Nucleus accumbens (tissue), 56 donors: ENCODE measurements at places on chromosomes 7 and 10.

GRCh38 chr7:108805808-108806397 is 236.2 kb downstream of the DNAJB9 start:
- DNase-seq, result no peak

- no peak for DNase-seq
These were observed 293.6 kb downstream of the CSTF2T start for GRCh38 chr10:51405580-51406351.

DNA sequence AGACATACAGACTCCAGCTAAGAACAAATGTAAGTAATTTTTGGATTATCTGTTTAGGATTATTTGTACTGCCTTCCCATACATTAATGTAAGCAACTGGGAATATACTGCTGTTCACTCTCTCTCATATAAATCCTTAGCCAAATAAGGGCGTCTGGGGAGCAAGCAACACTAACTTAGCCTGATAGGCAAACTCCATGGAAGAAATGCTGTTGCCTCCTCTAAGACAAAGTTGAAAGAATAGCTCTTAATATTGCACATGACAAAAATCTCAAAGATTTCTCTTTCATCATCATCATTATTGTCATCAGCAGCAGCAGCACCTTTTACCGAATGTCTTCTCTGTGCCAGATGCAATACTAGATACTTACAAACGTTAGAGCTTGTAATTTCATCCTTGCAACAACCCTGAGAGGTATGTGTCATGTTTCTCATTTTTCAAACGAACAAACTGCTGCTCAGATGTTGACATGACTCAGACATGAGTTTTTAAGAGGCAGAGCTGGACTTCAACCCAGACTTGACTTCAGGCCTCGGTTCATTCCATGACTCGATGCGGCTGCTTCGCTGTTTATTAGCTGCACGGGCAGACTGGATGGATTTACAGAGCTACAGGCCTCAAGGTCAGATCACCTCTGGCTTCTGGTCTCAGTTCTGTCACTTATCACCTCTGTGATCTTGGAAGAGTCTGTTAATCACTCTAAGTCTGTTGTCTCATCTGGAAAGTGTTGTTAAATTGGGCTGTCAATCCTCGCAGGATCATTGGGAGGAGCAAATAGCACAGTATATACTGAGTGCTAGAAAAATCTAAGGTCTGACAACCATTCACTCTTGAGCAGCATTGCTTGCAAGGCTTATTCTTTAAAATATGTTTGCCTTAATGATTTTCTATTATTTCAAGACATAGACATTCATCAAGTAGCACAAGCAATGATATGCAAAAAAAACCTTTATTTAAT is 126.3 kb upstream of the CELF2 start:
- no peak for DNase-seq

DNA sequence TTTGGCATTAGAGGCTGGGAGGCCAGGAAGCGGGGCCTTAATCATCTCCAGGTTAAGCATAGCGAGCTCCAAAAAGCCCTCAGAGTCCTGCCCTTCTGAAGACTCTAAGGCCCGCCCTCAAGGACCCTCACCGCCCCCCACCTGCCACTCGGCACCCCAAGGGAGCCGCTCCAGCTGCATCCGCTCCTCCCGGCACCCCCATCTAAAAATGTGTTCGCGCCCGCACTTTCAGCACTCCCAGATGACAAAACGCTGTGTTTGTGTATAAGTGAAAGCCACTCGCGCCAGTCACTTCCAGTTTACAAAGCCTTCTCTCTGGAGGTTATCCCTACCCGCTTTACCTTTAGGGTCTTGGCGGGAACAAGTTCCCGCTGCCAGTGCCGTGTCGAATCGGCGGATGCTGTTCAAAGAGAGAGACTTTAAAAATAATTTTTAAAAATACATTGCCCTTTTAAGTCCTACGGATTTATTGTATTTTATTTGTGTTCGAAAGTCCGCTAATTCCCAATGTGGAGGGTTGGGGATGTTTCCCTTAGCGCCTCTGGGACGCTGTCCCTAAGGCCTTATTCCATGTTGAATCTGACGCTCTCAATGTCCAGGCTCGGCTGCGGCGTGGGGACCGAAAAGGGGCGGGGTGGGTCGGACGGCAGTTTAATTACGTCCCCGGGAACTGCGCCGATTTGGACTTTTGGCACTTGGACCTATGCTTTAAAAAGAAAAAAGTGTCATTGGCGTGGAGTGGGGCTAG is at the start of the genes DCLRE1A and NHLRC2:
DCLRE1A (minus strand) TSS at position 70 of the 748 bp plus-strand sequence. CDS start 900 bp downstream, outside the sequence.
NHLRC2 (plus strand) TSS at position 649 of the 748 bp plus-strand sequence. CDS start 212 bp downstream, outside the sequence.
- peak; percentile 66 for DNase-seq

DNA sequence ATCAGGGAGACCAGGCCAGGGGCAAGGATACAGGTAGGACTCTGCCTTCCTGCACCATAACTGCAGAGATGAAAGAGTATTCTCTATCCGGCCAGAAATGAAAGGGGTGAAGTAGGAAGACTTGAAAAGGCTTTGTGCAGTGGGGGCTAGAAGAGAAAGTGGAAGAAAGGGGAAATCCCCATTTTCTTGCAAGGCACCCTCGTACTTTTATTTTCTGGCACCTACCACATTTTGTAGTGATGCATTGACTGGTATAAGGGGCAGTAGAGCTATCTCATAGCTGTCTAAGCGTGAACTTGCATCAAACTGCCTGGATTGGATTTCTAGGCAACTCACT is 752 bp upstream of the CAMK2G start:
- DNase-seq, result no peak

DNA sequence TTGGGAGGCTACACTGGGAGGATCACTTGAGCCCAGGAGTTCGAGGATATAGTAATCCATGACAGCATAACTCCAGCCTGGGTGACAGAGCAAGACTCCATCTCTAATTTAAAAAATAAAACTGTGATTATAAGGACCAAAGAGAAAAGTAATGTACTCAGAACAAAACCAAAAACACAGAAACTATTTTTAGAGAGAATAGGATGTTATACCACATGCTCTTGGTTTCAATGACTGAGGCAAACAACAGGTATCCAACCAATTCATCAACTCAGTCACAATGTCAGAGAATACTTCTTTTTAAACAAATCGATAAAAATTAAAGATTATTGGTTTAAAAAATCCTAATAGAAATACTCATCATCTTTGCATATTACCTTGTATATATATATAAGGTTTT is 186.7 kb downstream of the TPK1 start:
- DNase-seq, result no peak

- DNase-seq, result no peak
These were observed 16.7 kb downstream of the DLG5 start for GRCh38 chr10:77909749-77910375.

DNA sequence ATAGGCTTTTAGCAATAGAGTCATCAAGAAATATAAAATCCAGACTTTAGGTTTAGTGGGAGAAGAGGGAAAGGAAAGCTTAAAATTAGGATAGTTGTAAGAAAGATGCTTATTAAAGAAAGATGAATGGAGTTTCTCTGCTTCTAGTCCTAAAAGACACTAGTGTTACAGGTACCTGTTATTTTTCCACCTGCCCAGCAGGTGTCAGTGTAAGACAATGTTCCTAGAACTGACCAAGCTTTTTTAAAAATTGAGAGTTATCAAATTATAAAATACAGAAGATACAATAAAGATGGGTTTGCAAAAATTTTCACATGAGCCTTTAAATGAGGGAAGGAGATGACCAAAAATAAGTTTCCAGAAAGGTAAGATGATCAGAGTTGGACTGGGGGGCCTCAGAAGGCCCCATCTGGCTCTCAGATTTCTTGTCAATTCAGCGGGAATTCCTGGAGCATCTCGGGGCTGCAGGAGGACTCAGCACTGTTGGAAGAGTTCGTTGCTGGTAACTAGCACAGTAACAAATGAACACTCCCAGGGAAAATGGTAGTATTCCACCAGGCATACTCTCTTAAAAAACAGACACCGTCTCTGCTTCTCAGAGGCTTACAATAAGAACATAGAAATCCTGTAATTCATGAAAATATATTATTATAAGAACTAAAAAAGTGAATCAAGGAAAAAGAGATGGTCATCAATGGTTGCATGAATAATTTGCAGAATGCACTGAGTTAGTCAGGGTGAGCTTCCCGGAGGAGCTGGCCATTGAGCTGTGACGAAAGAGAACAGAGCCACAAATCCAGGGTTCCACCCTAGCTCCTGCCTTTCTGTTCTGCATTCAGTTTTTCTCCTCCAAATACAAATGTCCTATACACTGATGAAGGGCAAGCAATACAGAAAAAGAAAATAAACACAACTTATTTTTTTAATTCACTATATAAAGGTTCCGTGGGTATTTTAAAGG is 71.8 kb upstream of the PIK3CG start:
- DNase-seq, result no peak

GRCh38 chr10:28242555-28243204 is 60.2 kb downstream of the MPP7 start:
- DNase-seq, result no peak

DNA sequence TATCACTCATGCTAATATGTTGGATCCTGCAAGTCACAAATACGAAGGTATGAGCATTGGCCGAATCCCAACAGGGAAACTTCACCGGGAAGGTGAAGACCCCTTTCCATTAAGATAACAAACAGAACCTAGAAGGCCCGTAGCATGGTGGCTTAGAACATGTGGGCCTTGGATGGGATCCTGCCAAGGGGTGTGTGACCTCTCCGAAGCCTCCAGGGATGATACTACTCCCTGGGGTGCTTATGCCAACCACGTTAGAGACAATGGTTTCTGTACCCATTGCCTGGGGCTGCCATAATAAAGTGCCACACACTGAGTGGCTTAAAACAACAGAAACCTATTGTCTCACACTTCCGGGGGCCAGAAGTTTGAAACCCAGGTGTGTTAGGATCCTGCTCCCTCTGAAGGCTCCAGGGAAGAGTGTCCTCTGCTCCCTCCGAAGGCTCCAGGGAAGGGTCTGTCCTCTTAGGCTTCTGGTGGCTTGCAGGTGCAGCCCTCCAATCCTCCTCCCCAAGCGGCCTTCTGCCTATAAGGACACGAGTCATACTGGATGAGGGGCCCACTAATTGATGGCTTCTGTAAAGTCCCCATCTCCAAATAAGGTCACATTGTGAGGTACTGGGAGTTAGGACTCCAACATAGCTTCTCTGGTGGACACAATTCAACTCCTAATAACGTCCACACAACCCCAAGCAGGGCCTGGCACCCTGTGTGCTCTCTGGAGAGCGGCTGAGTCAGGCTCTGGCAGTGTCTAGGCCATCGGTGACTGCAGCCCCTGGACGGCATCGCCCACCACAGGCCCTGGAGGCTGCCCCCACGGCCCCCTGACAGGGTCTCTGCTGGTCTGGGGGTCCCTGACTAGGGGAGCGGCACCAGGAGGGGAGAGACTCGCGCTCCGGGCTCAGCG is 992 bp upstream of the MGMT start:
- no peak for DNase-seq

GRCh38 chr7:2399848-2400587 is 3.4 kb upstream of the CHST12 start:
- DNase-seq, result no peak

DNA sequence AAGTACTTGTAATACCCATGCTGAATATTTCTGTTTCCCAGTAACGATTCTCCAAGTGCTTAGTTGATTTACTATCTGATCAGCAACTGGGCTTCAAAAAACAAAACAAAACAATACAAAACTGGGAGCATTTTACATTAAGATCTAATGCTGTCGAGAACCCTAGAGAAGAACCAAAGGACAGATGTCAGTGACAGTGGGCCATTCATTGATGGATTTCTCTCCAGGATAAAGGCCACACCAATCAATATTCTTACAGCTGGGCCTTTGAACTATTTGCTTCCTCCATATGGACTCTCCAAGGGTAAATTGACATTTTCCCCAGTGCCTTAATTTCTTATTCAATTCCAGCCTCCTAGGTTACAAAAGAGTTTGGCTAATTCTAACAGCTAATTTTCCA is 217.5 kb downstream of the ADAM12 start:
- DNase-seq, result no peak

GRCh38 chr10:58178811-58179210 is 88.9 kb downstream of the IPMK start:
- no peak for DNase-seq

DNA sequence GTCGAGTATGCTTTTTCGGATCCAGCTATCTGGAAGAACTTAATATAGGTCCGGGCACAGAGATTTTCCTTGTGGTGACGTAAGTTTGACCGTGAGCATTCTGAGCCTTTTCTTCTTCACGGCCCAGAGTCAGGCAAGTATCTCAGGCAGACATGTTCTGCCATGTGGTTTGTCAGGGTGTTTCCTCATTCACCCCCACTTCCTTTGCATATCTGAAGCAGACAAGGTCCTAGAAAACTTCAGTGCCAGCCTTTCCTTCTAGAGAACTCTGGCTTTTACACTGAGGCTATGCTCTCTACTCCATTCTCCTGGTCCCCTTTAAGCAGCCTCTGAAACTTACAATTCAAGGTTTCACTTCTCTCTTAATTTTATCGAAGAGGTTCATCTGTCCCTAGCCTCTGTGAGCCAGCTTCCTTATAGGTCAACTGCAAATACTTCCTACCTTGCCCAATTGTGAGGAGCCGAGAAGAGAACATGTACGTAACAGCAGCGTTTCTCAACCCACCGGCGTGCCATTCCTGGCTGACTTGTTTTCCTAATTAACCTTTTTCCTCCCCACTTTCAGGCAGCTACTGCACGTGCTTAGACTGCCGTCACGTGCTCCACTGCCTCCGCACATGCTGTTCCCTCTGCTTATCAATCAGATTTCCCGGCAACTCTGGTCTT is 47.3 kb downstream of the CDCA7L start:
- no peak for DNase-seq

DNA sequence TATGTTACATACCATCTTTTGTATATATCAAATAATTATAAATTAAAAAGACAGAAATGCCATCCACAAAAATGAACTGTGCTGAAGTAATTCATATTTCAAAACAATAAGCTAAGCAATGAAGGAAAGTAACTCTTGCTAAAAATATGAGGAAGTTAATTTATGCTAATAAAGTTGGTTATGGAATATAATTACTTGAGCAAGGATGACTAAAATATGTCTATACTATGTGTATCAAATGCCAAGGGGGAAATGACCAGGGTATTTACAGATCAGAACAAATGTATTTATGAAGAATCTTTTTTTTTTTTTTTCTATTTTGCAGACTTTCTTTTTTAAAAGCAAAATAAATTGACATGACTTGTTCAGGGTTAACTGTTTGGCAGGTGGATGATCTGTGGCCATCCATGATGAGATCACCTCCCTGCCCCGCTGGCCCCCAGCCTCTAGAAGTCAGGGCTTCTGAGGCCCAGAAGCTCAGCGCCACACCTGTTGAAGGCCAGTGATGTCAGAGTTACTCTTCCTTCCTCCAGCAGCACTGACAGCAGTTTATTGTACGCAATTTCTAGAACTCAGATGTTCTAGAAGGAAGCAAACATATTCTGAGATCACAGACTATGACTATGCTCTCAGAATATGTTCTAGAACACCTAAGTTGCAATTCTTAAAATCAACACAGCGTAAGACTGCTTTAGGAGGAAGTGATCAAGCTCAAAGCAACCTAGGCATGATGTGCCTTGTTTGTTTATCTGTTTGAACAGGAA is 196.1 kb upstream of the KLF14 start:
- no peak for DNase-seq

GRCh38 chr7:70380421-70381015 is 751.4 kb upstream of the GALNT17 start:
- DNase-seq, result no peak

GRCh38 chr7:68288144-68288593 is 1291.5 kb downstream of the TYW1 start:
- no peak for DNase-seq

GRCh38 chr7:98434087-98434486 is 33.2 kb upstream of the BAIAP2L1 start:
- DNase-seq, result no peak

- no peak for DNase-seq
These were observed 94.8 kb downstream of the KCNMA1 start for GRCh38 chr10:77542710-77543259.
